ENCODE measurements at places on chromosomes 3 and 15.

- DNase-seq, result no peak
These were observed 24.6 kb downstream of the CCDC14 start for GRCh38 chr3:123936400-123936799.

DNA sequence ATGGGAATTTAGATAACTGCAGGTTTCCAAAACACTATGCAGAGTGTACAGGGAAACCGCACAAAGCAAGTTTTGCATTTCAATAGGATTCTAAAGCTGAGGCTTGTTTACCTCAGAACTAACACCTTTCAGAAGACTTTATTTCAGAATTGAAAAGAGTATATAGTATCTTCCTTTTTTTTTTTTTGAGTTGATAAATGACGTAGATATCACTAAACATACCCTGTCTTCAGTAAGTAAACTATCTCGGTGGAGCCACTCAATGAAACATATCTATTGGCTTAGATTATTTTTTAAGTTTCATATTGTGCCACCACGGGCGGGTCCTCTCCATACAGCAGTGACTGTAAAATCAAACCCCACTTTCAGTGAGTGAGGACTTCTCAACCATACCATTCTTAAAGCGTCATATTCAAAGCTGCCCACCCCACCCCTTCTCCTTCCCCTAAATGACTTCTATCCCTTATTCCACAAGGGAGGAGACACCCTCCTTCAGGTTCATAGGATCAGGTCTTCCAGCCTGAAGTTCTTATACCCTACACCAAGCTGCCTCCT lies 2.0 kb upstream of the TBL1XR1 start:
- DNase-seq, result no peak

- no peak for DNase-seq
These were observed 68.6 kb downstream of the ZNF621 start for GRCh38 chr3:40593351-40593750.

DNA sequence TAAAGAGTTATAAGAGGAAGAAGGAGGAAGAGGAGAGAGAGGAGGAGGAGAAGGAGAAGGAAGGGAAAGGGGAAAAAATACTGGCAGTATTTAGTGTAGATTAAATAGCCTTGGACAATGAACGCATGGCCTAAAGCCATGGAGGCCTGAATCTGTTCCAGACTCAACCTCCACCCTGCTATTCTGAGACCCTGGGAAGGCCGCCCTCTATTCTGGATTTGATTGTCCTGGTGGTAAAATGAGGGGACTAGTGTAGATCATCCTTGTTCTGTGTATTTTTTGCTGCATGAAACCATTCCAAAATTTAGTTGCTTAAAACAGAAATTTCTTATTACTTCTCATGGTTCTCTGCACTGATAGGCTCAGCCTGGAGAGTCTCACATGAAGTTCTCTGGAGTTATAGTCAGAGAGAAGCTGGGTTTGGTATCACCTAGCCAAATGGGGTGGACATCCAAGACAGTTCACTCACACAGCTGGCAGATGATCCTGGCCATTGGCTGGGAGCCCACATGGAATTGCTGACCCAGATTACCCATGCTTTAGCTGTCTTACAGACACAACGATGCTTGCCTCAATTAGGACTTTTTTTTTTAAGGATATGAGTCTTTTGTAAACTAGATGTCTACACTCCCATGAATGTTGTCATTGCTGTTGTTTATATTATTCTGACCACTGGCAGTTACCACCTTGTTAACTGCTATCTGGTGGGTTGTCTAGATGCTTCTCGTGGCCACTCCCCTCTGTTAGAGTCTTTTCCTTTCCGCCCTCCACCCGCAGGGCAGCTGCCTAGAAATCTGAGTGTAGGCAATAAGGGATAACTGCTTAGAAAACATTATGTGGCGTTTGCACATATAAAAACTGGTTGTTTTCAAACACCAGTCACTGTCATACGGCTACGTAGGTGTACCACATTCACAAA lies 149.9 kb downstream of the SST start:
- no peak for DNase-seq

DNA sequence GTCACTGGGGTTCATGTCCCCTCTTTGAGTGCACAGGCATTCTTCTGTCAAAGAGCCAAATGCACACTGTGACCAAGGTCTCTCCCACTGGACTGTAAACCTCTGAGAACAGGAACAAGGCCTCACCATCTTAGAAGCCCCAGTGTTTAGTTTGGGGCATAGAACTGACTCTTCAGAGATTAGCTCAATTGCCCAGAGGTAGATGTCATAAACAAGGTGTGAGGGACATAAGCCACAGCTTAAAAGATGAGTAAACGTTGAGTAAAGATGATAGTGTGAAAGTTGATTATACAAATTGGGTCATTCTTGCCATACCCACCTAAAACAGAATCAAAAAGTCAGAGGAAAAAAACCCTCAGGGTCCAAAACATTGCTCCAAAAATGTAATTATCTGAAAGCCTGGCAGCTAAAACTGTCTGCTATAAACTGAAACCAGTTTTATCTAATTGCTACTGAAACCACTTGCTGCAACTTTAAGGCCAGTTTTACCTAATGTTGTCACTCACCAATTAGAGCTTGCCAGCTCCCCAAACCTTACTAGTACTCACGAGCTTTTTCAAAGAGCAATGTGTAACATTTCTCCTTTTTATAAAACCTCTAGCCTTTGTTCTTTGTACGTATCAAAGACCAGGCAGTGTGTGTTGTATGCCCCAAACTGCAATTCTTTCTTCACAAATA lies 415.2 kb downstream of the RAP2B start:
- DNase-seq, result no peak

GRCh38 chr15:81784751-81785150 lies 261.1 kb downstream of the MEX3B start:
- no peak for DNase-seq

DNA sequence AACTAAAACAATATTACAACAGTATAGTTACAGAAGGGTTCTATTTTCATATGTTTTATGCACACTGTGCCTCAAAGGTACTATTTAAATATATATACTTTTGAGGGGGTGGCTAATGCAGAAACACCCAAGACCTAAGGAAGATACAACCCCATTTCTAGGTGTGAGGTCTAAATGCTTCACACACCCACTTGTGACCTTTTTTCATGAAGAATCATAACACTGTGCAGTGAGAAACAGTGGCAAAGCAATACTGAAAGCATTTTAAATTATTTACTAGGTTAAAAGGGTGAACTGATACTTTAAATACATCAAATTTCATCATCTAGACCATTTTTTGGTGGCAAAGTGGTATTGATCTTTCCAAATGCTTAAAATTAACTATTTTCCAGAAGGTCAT lies 67.4 kb downstream of the SATB1 start:
- DNase-seq, result no peak

GRCh38 chr3:65551945-65552344 lies 486.8 kb downstream of the MAGI1 start:
- DNase-seq, result no peak

- DNase-seq, result no peak
These were observed 64.8 kb downstream of the RBMS3 start for GRCh38 chr3:29345516-29346300.

GRCh38 chr15:64767203-64767602 lies 8.2 kb downstream of the RBPMS2 start:
- DNase-seq, result no peak

DNA sequence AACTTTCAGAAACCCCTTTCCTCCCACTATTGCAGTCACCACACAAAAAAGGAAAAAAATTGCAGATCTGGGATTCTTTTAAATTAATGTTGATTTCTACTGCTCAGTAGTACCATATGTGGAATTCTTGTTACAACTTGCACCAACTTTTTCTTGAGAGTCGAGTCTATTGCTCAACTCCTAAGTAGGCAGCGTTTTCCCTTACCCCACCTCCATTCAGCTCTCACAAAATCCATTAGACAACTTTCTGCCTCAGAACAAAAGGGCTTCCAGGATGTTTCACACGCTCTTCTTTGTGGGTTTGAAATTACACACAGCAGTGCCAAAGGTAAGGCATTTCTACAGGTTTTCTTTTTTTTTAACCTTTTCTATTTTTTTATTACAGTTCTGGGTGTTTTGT lies 179.5 kb downstream of the ANXA2 start:
- DNase-seq, result no peak

- no peak for DNase-seq
These were observed 27.3 kb upstream of the SLC28A2 start for GRCh38 chr15:45224621-45225217.

DNA sequence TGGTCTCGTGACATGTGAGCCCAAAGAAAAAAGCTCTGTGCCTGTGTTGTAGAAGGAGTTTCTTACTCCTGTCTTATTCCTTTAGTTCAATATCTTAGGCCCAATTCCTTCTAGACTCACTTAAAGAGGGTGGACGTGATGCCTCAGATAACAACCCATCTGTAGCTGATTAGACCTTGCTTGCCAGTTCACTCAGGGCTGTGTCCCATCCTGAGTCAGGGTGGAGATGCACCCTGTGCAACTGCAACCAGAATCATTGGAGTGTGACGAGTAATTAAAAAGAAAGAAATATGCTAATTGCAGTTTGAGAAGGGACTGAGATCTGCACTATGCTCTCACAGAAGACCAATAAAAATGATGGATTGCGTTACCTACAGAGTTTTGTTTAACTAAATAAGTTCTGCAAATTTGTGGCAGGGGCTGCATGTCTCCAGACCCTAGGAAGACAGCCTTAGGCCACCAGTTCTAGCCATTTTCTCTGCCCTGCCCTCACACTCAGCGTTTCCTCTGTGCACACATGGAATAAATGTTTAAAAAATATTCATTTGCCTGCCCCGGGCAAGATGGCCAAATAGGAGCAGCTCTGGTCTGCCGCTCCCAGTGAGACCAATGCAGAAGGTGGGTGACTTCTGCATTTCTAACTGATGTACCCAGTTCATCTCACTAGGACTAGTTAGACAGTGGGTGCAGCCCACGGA lies 83.0 kb downstream of the MOBP start:
- no peak for DNase-seq

GRCh38 chr3:46672349-46672695 lies 21.2 kb downstream of the ALS2CL start:
- DNase-seq, result no peak

GRCh38 chr15:38438031-38438986 lies 15.6 kb upstream of the FAM98B start:
- DNase-seq, result no peak

DNA sequence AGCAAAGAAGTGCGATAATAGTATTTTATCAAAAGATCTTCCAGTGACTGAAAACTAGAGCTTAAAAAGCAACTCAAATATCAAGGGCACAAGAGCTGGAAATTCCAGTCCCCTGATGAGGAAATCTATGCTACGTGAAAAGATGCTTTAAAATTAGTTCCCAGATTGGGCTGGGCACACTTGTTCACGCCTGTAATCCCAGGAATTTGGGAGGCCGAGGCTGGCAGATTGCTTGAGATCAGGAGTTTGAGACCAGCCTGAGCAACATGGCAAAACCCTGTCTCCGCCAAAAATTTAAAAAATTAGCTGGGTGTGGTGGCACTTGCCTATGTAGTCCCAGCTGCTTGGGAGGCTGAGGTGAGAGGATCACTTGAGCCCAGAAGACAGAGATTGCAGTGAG lies 138.8 kb downstream of the SEMA6D start:
- no peak for DNase-seq

- DNase-seq, result no peak
These were observed 558.4 kb downstream of the GABRG3 start for GRCh38 chr15:27529399-27529798.

GRCh38 chr3:112365636-112366035 lies 32.7 kb downstream of the CD200 start:
- no peak for DNase-seq

DNA sequence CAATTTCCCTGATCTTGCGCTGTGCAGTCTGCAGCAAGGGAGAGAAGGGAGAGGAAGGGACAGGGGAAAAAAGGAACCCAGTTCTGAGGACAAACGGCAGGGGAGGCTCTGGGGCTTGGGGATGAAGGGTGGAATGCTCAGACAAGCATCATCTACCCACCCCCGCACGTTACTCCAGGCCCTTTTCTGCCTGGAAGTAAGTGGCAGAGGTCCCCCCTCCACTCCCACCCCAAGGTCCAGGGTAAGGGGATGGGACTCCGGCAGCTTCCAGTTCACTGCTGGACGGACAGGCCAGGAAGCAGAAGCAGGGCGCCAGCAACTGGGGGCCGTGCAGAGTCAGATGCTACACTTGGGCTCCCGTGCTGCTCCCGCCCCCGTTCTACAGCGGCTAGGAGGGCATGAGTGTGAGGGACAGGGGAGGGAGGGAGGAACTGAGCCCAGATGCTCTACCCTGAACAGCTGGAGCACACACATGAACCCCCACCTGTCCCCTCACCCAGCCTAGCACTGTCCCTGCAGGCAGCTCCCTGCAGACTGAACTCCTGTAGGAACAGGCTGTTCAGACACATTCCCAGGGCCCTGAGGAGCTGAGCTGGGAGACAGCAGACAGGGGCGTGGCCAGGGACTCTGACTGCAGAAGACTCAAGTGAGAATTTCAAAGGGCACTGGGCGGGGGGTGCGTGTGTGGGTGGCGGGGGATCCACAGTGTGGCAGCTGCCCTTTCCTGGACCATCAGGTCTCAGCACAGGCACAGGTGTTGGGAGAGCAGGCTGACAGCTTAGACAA lies 59.7 kb downstream of the SENP2 start:
- no peak for DNase-seq

DNA sequence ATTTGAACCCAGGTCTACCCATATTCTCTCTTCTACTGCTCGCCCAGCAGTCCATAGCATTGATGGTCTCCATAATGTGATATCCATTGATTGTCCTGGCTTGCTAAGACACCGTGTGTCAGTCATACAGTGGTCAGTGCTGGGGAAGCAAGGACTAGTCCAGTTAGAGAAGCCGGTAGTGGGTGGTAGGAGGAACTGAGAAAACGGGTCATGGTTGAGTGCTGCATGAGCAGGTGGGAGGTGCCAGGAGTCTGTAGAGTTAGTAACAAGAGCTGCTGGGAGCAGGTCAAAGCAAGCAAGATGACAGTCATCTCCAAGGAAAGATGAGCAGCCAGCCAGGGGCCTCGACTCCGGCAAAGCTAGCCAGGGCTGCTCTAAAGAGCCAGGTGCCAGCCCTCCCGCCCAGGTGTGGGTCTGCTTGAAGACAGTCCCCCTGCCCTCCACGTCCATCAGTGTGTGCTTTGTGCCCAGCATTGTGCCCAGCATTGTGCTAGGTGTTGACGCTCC lies 29.5 kb upstream of the USP3 start:
- no peak for DNase-seq

GRCh38 chr3:3782457-3782856 lies 16.8 kb upstream of the LRRN1 start:
- DNase-seq, result no peak

- no peak for DNase-seq
These were observed 131.0 kb downstream of the MEX3B start for GRCh38 chr15:81914734-81915256.

DNA sequence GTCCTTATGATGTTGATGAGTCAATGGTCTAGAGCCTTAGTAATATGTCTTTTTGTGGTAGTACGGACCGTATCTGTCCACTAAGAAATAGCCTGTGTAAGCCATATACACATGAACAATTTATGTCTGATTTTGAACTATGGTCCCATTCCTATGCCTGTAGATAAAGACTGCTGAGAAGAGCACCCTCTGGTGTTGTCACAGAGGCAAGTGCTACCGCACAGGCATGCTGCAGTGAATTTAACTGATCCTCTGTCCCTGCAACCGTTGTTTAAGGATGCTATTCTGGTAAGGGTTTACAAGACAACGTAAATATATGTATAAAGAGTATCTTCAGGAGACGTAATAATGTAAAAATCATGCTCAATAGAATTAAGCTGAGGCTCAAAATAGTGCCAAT lies 170.7 kb downstream of the UBE3A start:
- no peak for DNase-seq

Data from stimulated activated CD4-positive, alpha-beta T cell treated with anti-CD3 and anti-CD28 coated beads, Interleukin-2, amount 100 ng/mL, for 4 hours (primary cell).